Lower leg skin (tissue), 4 donors: ENCODE measurements at places on chromosomes 5 and 9.

DNA sequence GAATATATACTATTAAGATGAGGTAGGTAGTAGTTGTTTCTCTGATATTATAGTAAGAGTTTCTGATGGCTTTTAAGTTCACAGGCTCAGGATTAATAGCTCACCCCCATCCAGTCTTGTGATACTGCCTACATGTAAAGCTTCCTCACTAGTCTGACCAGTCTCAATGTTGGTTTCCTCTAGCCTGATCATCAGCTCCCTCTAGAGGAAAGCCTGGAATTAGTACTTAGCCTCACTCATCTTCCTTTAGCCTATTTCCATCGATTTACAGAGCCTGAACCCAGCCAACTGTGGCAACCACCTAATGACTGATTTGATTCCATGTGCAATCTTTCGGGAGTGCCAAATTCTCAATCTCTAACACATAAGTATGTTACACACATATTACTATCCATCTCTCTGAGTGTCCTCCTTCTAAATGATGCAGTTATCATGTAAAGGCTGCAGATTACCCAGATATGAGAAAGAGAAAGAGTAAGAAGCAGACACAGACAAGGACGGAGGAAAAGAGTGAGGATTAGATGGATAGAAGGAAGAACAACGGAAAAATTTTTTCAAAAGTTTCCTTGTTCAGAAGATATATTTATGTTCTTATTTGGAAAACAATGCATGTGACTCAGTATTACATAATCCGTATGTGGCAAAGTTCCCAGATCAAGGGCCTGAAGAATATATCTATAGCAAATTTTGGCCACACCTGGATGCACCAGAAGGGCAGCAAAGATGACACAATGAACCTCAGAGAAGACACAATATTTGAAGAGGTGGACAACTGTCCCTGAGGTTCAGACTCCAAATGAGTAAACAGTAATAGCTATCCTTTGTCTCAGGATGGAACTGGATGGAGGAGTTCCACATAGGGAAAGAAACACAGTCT is 333.7 kb downstream of the ELAVL2 start:
- DNase-seq = no peak

DNA sequence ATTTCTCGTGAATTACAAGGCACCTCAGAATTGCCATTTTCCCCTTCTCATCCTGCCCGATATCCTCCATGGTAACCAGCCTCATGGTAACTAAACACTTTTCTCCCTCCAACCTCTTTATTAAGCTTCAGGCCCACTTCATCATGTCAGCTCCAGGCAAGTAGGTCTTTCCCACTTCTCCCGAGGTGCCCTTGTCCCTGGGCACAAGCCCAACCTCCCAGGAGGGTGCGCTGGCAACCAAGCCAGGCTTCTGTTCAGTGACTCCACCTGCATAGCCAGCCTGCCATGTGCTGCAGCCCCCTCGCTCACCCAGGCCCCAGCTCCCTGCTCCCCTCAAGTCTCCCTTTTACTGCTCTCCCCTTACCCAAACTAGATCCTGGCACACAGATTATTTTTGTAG is 47.4 kb upstream of the AFAP1L1 start:
- no peak for DNase-seq

GRCh38 chr9:34338665-34339385 is 9.5 kb downstream of the NUDT2 start:
- DNase-seq = no peak

DNA sequence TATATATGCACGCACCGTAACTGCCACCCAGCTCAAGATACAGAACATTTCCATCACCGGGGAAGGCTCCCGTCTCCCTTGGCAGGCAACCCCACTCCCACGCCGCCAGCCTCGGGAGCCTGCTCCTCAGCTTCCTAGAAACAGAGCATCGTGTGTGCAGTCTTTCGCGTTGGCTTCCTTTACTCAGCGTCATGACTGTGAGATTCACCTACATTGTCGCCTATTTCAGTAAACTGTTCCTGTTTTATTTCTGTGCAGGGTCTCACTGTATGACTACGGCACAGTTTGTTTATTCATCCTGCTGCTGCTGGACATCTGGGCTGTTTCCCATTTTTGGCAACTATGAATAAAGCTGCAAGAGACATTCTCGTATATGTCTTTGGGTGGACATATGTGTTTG is 90.7 kb downstream of the STK10 start:
- DNase-seq = no peak

- peak; percentile 82 for DNase-seq
These were observed 15.7 kb downstream of the TMEM8B start for GRCh38 chr9:35844628-35845270.

- DNase-seq = no peak
These were observed 11.6 kb downstream of the SRD5A1 start for GRCh38 chr5:6644794-6645241.

DNA sequence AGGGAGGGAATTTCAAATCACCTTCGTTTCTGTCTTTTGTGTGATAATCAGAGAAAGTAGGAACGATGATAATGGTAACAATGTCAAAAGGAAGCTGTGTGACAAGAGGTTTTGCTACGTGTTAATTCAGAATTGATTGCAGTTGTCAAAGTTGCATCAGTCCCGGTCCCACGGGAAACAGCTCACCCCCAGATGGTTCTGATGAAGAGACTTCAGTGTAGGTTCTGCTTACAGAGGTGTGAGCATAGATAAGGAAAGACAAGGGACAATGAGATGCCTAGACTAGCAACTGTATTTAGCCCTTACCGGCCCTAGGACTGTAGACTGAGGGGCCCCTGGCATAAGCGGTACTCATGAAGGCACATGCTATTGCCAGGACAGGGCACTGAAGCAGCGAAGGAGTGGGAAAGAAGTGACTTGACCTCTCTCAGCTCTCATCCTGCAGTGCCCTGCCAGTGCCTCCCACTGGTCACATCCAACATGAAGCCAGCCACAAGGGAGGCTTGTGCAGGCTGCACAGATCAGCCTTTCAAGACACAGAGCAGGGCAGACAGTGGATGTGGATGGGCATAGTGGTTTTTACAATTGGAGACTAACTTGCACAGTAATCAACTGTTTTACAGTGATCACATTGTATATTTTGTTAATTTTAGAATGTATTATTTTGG is 21.1 kb downstream of the PDE8B start:
- no peak for DNase-seq

DNA sequence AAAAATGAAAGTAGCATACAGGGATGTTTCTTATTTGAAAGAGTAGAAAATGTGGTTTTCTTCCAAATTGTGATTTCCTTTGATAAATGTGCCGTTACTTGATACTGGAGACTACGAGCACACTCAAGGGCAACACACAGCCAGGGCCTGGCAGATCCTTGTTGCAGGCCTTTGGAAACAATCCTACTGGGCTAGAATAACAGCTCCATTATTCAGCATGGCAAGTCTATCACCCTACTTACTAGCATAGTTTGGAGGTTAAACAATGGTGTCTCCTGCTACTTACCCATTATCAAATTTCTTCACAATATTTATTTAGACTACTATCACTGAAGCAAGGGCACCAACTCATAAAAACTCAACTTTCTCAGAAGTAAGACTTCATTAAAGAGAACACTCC is 140.8 kb upstream of the ZNF608 start:
- DNase-seq = no peak

DNA sequence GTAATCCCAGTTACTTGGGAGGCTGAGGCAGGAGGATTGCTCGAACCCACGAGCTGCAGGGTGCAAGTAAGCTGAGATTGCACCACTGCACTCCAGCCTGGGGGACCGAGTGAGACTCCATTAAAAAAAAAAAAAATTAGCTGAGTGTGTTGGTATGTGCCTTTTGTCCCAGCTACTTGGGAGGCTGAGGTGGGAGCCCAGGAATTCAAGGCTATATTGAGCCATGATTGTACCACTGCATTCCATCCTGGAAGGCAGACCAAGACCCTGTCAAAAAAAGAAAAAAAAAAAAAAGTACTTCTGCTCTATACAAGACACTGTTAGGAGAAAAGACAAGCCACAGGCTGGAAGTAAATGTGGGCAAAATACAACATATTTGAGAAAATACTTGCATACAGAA is 68.5 kb upstream of the FBXW11 start:
- no peak for DNase-seq

DNA sequence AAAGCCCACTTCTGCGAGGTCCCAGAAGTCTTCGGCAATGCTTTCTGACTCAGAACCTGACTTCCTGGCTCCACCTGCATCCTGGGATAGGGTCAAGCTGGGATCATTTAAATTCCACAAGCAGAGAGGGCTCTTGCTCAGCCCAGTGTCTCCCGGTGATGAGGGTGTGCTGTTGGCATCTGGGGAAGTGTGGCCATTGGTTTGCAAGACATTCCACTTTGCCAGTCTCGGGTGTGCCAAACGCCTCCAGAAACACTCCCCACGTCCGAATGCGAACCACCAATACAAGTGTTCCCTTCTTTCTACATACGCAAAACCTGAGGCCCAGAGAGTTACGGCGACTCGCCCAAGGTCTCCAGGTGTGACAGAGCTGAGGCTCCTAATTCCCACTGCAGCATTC is 43.1 kb upstream of the FCN2 start:
- DNase-seq = no peak

DNA sequence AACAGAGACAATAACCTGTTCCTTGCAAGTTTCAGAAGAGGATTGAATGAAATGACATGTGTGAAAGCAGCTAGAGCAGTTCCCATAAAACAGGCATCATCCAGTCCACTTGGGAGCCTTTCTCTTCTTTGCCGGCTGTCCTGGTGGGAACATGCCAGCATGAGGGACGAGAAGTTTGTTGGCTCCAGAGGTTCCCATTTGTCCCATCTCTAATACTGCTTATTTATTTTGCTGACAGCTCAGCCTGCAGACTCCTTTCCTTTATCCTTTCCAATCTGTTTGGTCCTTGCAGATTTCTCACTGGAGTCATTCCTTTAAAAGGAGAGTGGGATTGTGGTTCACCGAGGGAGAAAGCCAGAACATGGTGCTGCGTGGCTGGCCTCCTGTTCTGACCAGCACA is 321.5 kb upstream of the CLINT1 start:
- no peak for DNase-seq

DNA sequence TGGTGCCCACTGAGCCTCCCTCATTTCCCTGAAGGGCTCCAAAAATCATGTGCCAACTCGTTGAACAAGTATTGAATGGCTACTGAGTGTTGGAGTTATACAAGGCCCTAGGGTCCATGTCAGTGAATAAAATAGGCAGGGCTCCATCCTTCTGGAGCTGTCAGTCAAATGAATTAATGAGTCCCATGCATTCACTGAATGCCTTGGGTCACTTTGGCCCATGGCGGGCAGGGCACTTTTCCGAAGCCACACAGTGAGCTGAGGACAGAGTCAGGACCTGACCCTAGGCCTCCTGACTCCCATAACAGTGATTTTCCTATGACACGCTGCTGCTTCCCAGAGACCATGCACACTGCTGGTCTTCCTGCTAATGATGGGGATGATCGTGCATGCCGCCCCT is 27.3 kb upstream of the SLC36A1 start:
- DNase-seq = no peak

DNA sequence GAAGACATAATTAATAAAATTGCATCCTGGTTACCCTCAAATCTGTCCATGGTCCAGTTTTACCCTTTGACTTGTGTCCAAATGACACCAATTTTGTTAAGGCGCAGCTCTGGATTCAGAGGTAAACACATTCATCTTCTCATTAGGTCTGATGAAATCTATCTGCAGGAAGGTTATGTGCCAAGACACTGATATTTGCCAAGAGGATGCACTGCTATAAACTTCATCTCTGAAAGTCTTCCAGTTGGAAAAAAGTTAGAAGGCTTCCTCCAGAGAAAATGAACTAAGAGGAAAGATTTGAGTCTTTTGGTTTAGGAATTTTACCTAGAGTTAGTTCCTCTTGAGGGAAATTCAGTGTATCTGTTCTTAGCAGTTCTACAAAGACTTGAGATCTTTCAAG is 717.8 kb downstream of the DTWD2 start:
- peak; percentile 21 for DNase-seq

GRCh38 chr9:19939734-19940278 is 151.0 kb upstream of the SLC24A2 start:
- DNase-seq = no peak

- DNase-seq = no peak
These were observed 188.7 kb downstream of the GADD45G start for GRCh38 chr9:89793551-89793950.

DNA sequence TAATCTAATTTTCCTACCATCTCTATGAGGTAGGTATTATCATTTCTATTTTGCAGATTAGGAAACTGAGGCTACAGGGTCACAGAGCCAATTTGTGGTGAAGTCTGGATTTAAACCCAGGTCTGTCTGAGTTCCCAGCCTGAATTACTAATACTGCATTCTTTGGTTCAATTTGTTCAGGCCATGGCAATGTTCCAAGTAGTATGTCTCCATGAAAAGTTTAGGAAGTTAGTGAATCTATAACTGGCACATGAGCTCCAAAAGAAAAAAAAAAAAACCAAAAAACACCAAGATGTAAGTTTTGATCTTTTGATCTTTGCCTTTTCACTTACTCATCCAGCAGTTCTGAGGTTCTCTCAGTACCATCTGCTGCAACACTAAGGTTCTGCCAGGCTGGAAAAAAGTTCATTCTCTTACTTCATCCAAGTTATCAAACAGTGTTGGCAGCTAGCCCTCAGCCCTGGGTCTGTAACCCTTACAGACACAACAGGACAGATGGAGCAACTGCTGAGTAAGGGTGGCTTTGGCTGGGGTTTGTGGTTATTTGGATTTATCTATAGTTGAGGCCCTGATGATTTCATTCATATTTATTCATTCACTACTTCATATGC is 4.4 kb upstream of the TMEM268 start:
- no peak for DNase-seq

GRCh38 chr9:94014066-94014654 is 59.0 kb upstream of the BARX1 start:
- no peak for DNase-seq

GRCh38 chr5:39850291-39850690 is 425.5 kb upstream of the DAB2 start:
- no peak for DNase-seq

GRCh38 chr5:147055089-147055826 is 176.7 kb upstream of the PPP2R2B start:
- no peak for DNase-seq

GRCh38 chr9:78064075-78064474 is 32.5 kb upstream of the GNAQ start:
- DNase-seq = no peak

GRCh38 chr9:79578891-79579290 is 7.1 kb downstream of the TLE4 start:
- no peak for DNase-seq

GRCh38 chr9:76219560-76220151 is 174.6 kb downstream of the RFK start:
- DNase-seq = no peak

GRCh38 chr5:80284720-80285119 is 28.9 kb upstream of the SERINC5 start:
- no peak for DNase-seq

- DNase-seq = no peak
These were observed 559.6 kb downstream of the CETN3 start for GRCh38 chr5:89849830-89850512.

DNA sequence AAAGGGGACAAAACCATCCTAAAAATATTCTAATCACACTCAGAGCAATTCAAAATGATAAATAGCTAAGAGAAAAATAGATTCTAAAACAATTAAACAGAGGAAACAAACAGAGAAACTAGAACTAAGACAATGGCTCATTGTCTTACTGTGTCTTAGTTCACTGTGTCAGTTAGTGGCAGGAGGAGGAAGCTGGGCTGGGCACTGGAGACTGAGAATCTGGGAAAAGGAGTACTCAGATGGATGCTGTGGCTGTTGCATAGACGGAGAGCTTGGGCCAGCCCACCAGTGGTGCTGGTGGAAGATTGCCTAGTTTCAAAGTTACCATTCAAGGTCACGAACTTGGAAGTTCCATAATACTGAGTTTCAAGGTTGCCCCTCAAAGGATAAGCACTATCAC is 94.7 kb upstream of the IFNK start:
- DNase-seq = no peak
